Right ventricle myocardium superior (tissue), 1 donor: ENCODE measurements at places on chromosomes 12 and 14.

DNA sequence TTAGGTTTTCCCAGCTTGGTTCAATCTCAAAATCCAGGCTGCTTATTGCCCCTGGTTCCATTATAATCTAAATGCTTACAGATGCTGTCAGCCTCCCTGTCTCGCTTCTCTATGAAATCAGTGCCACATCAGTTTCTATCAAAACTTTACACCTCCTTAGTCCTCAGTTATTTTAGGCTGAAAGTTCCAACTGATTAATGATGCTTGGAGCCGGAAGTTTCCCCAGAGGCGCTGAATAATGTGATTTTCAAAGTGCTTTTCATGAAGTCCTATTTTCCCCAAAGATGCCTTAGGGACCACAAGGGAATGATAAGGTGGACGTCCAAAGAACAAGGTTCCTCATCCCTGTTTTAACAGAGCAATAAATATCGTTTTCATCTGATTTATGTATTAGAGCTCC, 262.4 kb upstream of the RMST start:
- DNase-seq: no peak

DNA sequence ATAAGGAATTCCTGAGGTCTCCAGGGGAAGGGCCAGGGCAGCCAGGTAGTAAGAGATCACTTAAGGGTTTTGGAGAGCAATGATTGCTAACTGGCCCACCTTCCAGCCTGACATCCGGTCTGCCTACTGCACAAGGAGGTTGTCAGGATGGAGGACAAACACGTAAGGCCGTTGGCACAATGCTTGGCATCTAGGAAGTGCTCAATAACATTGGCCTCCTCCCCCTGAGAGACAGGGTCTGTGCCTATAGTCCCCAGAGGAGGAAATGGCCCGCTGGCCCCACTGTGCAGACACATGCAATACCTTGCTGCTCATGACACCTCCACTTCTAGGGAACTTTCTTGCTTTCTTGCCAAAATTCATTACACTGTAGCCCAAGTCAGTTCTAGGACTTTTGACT, 73.2 kb downstream of the NTF3 start:
- DNase-seq: no peak

DNA sequence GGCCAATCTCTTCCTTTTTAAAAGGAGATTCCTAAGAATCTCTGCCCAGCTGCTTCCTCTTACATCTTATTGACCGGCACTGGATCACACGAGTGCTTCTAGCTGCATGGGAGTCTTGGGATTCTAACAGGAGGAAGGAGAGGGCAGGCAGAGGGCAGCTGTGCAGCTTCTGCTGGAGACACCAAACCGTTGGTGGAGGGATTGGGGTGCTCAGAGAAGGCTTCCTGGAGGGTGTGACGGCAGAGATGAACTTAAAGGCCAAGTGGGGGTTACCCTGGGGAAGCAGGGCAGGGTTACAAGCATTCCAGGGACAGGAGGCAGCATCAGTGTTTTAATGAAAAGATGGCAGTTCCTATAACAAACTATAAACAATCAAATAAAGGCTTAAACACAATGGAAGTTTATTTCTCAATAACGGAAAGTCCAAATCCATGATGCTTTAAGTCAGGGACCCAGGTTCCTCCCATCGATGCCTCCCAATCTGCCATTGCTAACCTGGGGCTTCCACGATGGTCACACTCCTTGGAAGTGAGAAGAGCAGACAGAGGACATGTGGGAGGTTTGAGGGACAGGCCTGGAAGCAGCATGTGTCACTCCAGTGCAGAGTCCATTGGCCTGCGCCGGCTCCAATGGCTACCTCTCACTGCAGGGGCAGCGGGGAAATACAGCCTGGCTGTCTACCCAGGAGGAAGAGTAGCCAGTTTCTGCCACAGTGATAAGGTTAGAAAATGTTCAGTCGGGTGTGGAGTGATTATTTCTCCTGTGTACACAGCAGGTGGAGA, 53.1 kb upstream of the DDX11 start:
- no peak for DNase-seq

DNA sequence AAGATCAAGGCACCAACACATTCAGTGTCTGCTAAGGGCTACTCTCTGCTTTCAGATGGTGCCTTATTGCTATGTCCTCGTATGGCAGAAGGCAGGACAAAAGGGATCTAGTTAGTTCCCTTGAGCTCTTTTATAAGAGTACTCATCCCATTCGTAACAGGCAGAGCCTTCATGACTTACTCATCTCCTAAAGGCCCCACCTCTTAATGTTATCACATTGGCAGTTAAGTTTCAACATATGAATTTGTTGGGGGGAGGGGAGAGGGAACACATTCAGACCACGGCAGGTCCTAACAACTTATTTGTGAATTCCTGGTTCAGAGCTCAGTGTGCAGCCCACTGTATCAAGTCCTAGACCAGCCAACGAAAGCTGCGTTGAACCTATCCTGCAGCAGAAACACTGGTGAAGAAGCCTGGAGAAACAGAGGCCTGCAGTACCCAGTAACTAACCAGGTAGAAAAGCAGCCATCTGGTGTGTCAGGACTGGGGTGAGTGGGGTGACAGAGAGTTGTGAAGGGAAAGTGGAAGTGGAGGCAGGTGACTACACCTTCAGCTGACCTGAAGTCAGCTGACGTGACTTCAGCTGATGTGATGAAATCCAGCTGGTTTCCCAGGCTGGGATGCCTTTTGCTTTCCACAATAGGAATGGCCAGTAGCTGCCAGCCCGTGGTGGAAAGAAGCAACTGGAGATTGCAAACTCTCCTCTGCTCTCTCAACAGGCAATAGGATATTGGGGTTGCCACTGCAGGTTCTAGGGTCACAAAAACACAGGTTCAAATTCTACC, 101.6 kb upstream of the PLXNC1 start:
- DNase-seq: no peak

DNA sequence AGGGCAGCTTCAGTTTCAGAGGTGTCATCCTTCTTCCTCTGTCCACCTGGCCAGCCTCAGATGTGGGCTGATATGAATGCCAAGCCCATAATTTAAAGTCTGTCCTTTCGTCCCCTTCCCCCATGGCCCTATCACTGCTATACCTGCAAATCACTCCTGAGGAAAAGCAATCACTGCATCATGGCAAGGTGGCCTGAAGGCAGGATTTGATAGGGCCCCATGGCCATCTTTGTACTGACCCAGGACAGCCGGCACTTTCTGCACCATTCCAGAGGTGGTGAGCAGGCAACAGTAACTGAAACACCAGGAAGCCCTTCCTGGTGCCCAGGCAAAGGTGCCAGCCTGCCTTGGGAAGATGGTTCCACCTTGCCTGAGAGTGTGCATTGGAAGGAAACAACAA, 60.8 kb downstream of the ANO2 start:
- DNase-seq: no peak

DNA sequence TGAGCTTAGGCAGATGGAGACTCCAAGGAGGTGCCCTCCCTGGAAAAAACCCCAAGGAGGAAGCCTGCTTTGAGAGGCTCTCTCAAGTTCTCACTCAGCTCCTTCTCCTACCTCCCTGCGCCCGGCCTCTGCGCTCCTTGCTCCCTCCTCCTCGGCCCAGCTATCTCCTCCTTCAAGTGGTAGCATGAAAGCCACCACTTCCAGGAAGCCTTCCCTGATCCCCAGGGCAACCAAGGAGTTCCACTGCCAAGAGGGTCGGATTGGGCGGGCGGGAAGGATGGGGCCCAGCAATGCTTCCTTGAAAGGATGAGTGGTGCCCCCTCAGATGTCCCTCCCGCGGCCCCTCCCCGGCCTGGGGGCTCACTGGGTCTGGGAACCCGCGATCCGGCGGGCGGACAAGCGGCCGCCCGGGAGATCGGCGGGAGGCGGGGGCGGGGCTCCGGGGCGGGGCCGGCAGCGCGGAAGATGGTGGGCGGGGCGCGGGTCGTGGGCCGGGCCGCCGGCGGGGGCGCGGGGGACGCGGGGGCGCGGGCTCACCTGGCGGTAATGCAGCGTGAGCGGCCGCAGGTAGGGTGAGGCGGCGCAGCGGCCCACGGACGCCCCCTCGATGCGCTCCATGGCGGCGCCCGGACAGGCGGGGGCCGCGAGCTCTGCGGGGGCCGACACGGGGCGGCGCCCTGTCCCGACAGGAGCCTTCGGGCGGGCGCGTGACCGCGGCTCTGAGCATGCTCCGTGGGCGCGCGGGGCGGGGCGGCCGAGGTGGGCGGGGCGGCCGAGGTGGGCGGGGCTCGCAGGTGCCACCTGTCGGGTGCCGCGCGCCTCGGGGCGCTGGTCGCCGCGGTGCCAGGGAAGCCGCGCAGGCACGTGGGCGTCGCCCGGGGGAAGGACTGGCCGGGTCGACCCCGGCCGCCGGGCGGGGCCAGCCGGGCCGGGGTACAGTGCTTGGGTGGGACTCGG, at the start of gene NUDT14:
TSS of gene NUDT14 (minus strand) at position 721 of the 957 bp plus-strand sequence. CDS start at position 618, 103 bp downstream.
- peak; percentile 82 for DNase-seq

- no peak for DNase-seq
These were observed 200.2 kb downstream of the PHLDA1 start for GRCh38 chr12:75831402-75831801.
